ENCODE measurements at places on chromosomes 5 and 9. TPM values are rescaled to one million over a fixed set of nuclear protein-coding genes. Genes with fewer than 3 reads are reported as not detected.
A peak's percentile ranks its signal among the peaks of the same experiment; 100 is the strongest.

- no peak for DNase-seq
These were observed 10.4 kb upstream of the AFAP1L1 start for GRCh38 chr5:149261246-149261645.

DNA sequence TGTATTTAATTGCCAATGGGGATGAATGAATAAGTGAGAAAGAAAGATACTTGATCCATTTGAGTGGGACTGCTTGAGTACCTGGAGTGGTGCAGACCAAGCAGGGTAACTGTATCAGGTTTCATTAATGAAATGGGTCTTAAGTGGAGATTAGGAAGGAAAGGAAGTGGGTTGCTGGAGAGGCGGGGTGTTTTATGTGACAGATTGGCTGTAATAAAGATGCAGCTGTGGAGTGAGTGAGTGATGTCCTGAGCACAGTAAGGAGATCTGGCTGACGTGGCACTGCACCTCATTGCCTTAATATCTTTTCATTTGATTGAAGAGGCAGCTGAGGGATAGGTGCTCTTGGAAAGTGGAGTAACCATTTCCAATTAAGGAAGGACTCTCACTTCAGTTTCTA is 161.0 kb upstream of the CCDC152 start:
- DNase-seq: no peak

- DNase-seq: no peak
These were observed 72.6 kb downstream of the VAV2 start for GRCh38 chr9:133919253-133920115.

- DNase-seq: no peak
These were observed 122.6 kb downstream of the APBA1 start for GRCh38 chr9:69549310-69550202.

DNA sequence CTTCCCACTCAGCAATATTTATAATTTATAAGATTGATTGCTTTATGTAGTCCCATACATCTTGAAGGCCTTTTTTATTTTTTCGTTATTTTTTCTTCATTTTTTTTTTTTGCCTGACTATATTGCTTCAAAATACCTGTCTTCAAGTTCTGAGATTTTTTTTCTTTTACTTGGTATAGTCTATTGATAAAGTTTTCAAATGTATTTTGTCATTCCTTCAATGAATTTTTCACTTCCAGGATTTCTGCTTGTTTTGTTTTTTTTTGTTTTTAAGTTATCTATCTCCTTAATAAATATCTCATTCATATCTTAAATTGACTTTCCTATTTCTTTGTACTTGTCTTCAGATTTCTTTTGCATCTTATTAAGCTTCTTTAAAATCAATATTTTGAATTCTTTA is 905.6 kb upstream of the CDH6 start:
- DNase-seq: no peak

DNA sequence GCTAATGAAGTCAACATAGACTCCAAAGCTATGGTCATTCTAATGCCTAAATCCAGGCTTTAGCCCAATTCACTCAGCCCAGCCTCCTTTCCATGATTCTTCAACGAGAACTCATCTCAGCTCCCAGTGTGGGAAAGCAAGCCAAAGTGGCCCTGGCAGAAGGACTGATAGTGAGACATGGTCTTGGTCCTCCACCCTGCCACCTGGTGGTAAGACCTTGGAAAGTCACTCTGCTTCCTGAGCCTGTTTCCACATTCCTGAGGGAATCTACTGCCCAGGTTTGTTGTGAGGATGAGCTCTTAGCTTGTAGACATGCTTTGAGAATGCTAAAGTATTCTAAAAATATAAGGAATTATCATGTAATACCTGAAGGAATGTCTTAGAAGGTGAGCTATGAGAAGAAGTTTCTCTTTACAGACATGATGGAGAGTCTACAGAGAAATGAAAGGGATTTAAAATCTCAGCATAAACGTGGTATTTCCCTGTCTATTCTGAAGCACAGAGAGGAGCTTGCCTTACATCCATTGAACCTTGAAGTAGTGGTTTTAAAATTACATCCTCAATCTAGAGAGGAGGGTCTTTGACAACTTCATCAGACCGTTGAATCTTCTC is 173.5 kb downstream of the TRIM32 start:
- DNase-seq: peak; percentile 5

- DNase-seq: no peak
These were observed 82.2 kb upstream of the TLX3 start for GRCh38 chr5:171226864-171227263.

The FAM53C gene
- 43.1 TPM for polyA plus RNA-seq

DNA sequence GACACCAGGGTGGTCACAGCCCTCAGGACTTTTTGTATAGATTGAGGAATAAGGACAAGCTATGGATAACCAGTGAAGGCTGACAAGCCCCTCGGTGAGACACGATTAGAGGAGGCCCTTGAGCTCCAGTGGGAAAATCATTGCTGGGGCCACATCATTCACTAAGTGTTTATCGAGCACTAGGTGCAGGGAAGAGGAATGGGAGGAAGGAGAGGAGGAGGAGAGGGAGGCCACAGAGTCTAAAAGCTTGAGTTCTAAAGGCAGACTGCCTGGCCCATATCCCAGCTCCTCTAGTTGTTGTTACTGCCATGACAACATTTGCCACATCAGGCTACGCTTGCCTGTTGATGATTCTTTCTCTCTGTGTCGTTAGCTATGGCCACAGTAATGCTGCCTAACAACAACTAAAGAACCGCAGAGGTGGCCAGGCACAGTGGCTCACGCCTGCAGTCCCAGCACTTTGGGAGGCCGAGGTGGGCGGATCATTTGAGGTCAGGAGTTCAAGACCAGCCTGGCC is 37.6 kb downstream of the NKX2-5 start:
- DNase-seq: no peak

GRCh38 chr9:133543772-133544467 is 9.4 kb downstream of the ADAMTSL2 start:
- no peak for DNase-seq

- no peak for DNase-seq
These were observed 15.2 kb downstream of the MAML1 start for GRCh38 chr5:179747811-179748210.

- DNase-seq: no peak
These were observed 156.3 kb upstream of the FST start for GRCh38 chr5:53323943-53324642.

All from forelimb muscle (tissue), 1 donor.